WTC11 (cell line): ENCODE measurements at places on chromosomes 11 and 22.

DNA sequence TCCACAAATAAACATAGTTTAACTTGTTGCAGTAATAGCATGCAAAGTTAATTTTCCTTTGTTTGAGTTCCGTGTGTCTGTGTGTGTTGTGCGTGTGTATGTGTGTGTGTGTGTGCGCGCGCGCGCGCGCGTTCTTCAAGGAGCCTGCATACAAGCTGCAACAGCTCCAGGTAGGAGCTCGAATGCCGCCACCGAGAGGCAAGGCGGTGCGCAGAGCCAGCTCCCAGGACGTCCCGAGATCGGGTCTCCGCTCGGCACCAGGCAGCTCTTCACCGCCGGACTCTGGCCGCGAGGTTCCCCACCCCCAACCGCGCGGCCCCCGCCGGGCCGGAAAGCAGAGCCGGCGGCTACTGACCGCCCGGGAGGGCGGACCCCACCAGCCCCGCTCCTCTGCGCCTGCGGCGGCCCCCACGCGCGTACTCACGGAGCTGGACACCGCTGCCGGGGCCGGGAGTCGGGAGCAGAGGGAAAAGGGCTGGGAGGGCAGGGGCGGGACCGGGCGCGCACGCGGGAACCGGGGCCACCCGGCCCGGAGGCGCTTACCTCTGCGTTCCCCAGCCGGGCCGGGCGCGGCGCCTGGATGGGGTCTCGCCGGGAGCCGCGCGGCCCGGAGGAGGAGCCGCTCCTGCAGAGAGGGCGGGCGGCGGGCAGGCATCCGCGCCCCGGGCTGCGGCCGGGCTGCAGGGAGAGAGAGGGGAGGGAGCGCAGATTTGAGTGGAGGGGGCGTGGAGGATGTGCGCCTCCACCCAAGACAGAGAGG is 40.4 kb upstream of the AKIP1 start:
- peak; percentile 75 for DNase-seq

DNA sequence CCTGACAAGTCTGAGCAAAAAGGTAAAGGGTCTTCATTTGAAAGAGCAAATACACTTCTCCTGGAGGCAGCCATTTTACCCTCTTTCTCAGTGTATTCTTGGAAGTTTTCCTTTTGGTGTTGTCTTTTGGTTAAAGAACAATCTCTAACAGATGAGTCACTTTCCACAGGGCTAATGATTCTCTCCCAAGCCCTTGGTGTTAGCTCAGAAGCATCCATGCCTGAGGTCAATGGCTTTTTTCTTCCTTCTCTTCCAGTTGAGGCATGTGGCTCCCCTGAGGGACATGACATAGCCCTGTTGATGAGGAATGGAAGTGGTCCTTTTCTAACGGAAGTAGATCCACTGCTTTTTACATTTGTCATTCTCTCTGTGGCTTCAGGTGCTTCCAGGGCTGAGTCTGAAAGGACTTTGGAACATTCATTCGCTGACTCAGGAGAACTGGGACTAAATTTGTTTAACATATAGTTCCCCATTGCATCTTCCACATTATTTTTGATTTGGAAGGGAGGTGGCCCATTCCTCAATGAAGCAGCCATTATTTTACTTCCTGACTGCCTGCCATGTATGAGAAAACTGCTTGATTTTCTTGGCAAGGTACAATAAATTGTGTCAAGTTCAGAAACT is 13.8 kb upstream of the POGLUT3 start:
- DNase-seq: no peak

DNA sequence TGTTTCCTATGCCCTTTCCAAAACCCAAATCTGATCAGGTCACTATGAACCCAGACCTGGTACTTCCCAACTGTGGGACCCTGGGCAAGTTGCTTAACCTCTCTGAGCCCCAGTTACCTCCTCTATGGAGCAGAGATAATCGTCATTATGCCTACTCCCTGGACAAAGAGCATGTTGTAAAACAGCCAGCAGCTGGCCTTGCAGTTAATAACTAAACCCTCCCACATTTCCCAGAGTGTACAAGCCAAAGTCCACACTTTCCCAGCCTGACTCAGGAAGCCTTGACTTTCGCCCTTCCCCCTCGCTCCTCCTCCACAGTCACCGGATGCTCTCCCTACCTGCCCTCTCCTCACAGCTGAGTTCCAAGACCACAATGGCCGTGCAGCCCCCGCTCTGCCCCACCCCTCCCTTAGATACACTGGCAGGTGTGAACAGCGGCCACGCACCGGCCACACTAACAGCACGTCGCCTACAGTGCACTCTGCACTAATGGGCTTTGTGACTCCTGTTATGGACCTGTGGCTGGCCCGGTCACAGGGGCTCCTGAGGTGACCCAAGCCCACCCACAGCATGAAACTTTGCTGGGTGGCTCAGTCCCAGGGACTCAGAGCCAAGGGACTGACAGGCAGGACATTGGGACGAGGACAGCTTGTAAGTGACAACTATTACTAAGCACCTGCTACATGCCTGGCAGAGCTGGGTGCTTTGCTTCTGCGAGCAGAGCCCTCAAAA is 15.6 kb upstream of the MFNG start:
- no peak for DNase-seq

DNA sequence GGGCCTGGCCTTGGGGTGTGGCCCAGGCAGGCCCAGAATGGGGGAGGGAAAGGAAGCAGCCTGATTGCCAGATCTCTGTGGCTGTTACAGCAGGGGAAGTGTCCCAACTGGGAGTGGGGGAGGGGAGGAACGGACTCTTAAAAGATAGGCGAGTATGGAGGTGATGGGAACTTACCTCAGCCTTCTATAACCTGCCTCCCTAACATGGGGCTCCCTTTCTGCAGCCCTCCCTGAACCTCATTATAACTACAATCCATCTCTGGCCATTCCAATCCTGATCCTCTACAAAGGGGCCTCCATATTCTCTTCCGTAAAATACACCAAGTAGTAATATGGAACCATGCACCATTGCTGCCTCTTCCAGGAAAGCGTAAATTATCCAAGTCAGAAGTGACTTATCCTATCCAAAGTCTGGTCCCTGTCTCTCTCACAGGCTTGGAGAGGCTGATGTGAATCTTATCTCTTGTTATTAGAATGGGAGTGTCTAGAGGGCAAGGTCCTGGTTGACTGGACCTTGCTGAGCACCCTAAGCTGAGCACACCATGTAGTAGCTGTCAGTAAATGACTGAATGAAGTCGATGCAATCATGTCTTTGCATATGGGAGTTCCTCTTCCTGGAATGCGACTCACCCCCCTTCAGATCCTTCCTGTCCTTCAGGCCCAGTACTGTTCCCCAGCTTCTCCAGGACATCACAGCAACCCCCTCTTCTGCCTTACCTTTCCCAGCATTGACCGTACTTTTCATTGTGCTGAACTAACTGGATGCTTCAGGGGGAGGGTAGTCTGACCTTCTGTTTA is 5.9 kb downstream of the RHOG start:
- peak; percentile 28 for DNase-seq

DNA sequence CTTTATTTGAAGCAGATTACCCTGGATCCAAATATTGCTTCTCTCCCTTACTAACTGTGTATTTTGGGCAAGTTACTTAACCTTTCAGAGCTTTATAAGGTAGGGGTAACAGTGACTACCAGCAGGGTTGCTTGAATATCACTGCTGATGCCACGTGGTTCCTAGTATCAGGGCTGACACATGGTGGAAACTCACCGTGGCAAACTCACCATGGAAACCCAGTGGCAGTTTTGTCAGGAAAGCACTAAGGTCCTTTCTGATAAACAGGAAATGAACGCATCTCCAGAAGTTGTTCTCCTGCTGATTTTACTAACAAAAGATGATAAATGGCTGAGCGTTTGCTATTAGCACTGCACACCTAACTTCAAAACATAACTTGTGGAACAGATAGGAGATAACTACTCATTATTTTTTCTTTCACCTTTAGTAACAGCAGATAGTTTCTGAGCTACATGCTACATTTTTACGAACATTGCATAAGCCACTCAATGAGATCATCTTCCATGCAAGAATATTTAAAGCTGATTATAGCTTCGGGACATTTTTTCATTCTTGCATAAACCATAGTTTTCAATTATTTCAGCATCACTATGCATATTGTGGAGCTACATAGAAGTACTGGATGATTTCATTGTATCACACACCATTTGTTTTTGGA is 59.7 kb upstream of the RAG2 start:
- no peak for DNase-seq

GRCh38 chr22:48567213-48567975 is 1260.3 kb downstream of the BRD1 start:
- no peak for DNase-seq

- no peak for DNase-seq
Observed at GRCh38 chr11:96143041-96143521, 199.9 kb downstream of the MAML2 start.

DNA sequence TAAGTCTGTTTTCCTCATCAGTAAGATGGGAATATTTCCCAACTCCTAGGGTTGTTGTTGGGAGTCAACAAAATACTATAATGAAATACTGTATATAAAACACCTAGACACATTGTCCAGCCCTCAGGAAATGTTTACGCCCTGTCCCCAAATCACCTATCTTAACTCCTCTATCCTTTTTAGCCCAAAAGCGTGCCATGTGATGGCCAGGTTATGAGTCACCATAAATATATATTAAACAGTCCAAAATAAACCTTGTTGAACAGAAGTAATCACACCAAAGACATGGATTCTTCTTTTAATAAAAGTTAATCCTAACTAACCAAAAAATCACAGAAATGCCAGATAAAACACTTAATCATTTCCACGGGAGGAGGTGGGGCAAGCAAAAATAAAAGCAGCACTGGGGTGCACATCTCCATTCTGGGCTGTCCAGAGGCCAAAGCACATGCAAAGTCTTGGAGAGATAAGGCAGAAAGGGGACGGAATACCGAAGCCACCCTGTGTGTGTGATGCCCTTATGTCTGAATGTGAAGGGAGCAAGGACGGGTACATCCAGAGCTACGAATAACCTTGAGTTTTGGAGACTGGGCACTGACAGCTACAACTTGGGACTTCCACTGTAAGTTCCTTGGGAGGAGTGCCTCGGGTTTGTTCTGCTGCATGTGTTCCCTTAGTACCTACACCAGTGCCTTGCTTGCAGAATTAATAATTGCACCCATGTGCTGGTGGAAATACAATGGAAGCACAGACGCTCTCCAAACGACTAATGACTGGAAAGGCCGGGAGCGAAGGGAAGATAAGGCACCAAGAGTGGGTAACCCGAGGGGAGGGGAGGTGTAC is 1.1 kb downstream of the OSBP start:
- DNase-seq: no peak

GRCh38 chr22:28435140-28435768 is 244.4 kb downstream of the TTC28 start:
- no peak for DNase-seq

GRCh38 chr11:106331176-106331575 is 253.7 kb downstream of the AASDHPPT start:
- no peak for DNase-seq

DNA sequence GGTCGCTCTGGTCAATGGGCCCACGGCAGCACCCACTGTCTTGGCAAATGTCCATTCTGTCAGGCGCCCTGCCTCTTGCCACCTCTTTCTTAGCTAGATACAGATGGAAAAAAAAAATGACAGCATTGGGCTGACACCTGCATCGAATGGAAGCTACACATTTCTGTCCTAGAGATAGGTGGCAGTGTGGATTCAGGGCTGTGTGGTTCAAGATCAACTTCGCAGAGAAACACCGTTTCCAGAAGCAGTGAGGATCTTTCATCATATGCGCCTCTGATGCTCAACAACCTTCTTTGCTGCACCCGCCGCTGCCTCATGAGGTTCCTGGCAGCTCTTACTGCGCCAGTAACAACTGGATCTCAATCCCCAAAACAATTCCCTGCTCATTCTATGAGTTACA is 236.3 kb downstream of the KIRREL3 start:
- no peak for DNase-seq

GRCh38 chr11:128867277-128867676 is at the start of gene KCNJ1:
KCNJ1 (minus strand) TSS chr11:128867296; CDS start chr11:128840243, 27,053 bp downstream.
- no peak for DNase-seq

DNA sequence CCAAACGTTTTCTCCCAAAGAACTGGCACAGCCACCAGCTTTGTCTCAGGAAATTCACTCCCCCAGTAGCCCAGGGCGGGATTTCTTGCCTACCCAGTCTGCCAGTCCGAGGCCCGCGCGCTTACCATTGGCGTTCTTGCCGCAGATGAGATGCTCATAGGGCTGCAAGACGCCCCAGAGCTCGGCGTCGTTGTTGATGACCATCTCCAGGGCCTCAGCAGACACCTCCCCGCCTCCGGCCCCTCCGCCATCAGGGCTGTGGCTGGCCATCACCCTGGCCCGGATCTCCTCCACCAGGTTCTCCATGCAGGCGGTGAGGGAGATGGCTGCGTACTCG is 1.3 kb downstream of the ABTB2 start:
- peak; percentile 29 for DNase-seq

GRCh38 chr11:60985991-60986915 is 14.8 kb downstream of the CD6 start:
- no peak for DNase-seq

DNA sequence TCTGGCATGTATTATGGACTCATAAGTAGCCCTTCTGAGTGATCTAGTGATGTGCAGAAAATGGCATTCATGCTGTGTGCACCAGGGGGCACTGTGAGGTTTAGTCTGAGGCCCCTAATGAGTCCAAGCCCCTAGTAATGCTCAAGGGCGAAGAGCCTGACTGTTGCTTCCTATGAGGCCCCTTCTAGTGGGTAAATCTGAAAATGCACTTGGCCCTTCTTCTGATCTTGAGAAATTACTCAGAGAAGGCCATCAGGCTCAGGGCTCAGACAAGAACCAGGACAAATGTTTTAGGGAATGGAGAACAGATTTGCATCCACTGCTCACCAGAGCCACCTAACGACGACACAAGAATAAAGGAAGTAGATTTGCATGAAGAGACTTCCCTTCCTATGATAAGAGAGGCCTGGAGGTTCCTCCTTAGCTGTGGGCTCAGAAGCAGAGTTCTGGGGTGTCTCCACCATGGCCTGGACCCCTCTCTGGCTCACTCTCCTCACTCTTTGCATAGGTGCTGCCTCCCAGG is 75.8 kb downstream of the GGTLC2 start:
- peak; percentile 75 for DNase-seq

- no peak for DNase-seq
Observed at GRCh38 chr11:15750535-15751308, 605.6 kb downstream of the SOX6 start.

GRCh38 chr11:88293931-88294330 is 43.6 kb downstream of the CTSC start:
- DNase-seq: no peak

DNA sequence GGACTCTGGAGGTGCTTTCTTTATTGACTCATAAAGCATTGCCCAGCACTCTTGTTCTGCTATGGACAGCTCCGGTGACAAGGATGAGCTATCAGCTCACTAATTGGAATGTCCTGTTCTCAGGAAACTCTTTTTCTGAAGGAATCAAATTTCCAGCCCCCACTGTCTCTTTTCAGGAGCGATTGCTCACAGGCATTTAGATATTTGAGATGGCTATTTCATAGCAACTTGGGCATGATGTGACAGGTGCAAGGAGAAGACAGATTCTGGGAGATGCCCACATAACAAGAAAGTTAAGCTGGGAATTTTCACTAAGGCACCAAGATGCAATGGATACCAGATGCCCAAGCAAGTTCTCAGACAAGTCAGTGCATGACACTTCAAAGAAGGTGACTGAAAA is 123.4 kb upstream of the CSNK2A3 start:
- no peak for DNase-seq

- DNase-seq: peak; percentile 47
Observed at GRCh38 chr11:76598426-76598839, 72.1 kb downstream of the LRRC32 start.
